Kidney glomerular epithelial cell (primary cell): ENCODE measurements at places on chromosomes 2 and 18.

DNA sequence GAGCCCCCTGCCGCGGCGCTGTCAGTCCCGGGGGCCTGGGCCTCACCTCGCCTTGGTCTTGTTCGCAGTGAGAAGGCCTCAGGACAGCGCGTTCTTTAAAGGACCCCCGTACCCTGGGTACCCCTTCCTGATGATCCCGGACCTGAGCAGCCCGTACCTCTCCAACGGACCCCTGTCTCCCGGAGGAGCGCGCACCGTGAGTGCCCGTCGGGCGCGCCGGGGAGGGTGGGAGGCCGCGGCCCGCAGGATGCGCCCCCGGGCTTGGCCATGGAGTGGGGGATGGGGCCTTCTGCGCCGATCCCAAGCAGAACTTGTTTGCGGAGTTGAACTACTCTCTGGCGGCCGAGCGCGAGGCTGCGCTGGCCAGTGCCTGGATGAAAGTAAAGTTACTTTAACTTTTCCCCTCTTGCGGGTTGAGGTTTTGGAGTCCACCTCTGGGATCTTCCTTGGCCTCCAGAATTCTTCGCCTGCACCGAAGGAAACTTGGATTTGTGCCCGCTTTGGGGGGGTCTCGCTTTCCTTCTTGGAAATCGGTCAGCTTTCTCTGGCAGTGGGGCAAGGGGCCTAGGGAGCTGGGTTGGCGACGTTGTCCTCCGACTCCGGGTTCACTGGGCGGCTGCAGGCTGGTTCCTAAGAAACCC, 1.2 kb downstream of the TCF7L1 start:
- no peak for DNase-seq

GRCh38 chr18:3401669-3402620, 48.0 kb upstream of the TGIF1 start:
- no peak for DNase-seq

- no peak for DNase-seq
These were observed 450.2 kb downstream of the ARHGAP15 start for GRCh38 chr2:143579456-143579855.

GRCh38 chr2:218992703-218993344, 398 bp downstream of the CRYBA2 start:
- DNase-seq, result no peak

DNA sequence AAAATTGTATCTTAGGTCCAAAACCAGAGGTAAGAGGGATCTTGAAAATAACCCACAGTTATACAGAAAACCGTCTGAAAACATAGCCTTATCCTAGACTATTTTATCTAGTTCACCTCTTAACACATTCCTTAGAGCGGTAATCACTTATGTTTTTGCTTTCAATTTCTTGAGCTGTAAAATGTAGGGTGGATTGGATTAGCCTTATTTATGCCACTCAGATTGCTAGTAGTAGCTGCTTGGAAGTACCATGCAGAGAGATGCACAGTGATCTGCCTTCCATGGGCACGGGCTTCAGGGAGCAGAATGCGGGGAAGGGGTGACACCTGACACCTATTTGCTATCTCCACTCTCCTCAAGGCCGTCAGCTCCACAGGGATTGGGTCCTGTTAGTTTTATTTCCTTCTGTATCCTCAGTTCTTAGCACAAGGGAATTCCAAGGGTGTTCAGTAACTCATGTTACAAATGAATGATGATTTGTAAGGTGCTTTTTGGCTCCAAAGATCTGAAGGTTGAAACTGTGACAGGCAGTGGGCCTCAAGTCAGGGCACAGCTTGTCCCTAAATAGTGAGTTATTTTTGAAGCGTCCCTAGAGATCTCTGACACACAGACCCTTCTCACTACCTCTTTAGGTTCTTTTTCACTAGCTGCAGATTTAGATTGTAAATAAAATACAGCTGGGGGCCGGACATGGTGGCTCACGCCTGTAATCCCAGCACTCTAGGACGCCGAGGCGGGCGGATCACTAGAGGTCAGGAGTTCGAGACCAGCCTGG, 64.0 kb upstream of the PMAIP1 start:
- peak; percentile 7 for DNase-seq

DNA sequence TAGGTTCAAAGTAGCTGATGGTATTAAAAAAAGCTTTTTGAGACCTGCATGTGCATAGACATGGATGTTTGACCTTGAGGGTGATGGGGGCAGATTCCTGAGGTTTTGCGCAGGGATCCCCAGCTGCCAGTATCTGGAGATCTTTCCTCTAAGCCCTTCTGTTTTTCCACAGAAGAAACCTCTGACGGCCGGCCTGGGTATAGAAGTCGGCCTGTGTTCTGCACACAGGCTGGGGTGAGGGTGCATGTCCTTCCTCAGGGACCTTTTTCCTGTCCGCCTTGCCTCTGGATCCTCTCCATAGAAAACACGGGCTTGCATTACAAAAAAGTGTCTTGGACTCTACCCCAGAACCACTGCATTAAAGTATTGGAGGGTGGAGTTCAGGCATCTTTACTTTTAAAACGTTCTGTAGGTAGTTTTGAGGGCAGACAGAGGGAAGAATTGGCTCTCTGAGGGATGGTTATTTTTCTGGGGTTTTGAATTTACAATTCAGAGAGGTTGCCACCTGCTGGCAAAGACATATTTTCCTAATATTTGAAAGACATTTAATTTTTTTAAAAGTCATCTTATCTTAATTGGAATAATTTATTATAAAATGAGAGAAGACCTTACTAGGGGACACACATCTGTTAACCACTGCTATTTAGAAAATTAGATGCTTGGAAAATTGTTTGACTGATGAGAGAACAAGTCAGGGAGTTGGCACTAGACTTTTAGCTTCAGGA, 350.6 kb downstream of the DCDC2C start:
- no peak for DNase-seq

DNA sequence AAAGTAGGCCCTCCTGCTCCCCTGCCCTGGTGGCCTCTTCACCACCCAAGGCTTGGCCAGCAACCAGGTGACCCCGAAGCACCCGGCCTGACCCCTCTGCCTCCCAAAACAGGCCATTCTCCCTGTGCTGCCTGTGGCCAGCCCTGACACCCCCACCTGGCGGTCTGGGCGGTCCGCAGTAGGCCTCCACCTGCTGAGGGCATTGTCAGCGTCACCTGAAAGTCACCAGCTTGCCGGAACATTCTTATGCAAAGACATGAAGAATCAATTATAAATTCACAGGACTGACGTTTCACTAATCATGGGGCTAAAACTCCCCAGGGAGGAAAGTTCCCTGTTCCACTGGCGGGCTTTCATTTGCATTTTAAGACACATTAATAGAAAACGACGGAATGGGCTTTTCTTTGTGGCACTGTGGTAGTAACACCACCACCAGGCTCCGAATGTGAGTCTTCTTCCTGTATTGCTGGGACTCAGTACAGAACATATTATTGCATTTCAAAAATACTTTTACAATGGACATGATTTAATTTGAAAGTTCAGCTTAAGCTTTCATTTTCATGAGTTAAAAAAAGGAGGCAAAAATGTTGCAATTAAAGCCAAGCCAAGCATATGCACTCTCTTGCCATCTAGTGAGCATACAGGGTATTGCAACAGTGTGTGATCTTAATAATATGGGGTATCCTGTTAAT, 57.4 kb downstream of the ADI1 start:
- peak; percentile 30 for DNase-seq

- DNase-seq, result no peak
These were observed 365.9 kb upstream of the HS6ST1 start for GRCh38 chr2:128684523-128684922.

GRCh38 chr2:227880460-227880859, 9.0 kb downstream of the DAW1 start:
- no peak for DNase-seq

GRCh38 chr18:28267878-28268625, 91.1 kb upstream of the CDH2 start:
- DNase-seq, result peak; percentile 74

DNA sequence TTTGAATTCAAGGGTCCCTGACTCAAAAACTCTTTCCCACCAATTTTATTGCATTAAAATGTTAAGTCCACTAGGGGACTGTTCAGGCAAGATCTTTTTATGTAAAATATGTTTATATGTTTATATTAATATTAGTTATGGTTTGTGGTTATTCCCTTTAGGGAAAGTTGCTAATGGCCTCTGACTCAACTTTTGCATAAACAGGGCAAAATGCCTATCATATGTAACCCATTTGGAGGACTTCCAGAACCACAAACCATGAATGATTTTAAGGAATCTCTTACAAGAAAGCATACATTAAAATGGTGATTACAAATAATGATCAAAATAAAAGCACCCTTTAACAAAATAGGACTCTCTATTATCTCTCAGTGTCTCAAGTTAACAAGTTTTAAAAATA, 1484.5 kb upstream of the ZEB2 start:
- no peak for DNase-seq

DNA sequence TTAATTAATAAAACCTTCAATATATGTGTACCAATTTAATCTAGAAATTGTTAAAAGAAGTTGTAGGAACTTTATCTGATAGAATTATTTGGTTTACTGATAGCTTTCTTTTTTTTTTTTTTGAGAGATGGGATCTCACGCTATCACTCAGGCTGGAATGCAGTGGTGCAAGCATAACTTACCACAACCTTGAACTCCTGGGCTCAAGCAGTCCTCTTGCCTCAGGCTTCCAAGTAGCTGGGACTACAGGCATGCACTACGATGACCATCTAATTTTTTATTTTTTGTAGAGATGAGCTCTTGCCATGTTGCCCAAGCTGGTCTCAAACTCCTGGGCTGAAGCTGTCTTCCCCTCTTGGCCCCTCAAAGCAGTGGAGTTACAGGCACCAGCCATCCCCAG, 66.8 kb downstream of the CCDC138 start:
- DNase-seq, result no peak

- DNase-seq, result peak; percentile 51
These were observed 1.3 kb downstream of the DUSP28 start for GRCh38 chr2:240561325-240561971.

GRCh38 chr2:118223511-118223991, 135.3 kb downstream of the INSIG2 start:
- DNase-seq, result no peak

- no peak for DNase-seq
These were observed 87.4 kb downstream of the COL6A3 start for GRCh38 chr2:237326266-237327171.

- no peak for DNase-seq
These were observed 39.3 kb upstream of the STPG4 start for GRCh38 chr2:47194410-47194809.

- DNase-seq, result no peak
These were observed 14.2 kb upstream of the NR4A2 start for GRCh38 chr2:156346731-156347130.

DNA sequence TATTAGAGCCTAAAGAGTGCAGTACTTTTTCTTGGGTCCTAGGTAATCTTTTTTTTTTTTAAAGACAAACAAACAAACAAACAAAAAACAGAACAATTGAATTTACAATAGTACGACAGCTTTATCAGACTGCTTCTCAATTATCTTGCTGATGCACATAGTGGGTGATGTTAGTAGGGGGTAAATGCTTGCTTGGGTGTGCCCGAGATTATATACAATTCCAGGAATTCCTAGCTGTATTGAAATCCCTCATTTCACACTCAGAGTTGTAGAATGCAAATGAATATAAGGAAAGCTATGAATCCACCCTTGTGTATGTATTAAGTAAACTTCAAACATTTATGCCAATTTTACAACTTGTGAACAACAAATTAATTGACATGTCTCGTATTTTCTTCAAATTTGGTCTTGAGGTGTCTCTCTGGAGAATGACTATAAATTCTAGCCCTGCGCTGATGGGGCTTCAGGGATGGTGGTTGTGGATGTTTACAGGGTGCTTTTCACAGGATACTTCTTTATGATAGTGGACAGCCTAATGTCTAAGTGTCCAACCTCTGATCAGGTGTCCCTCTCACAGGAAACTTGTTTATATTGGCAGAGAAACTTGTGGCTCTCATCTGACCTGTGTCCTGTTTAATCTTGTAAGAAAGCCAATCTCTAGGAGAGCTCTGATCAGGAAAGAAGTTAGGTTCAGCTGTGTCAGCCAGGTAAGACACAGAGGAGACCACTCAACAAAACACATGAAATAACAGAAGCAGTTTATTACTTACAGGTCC, 61.9 kb upstream of the SLC39A10 start:
- DNase-seq, result no peak
